ENCODE measurements at places on chromosomes 4 and X.

DNA sequence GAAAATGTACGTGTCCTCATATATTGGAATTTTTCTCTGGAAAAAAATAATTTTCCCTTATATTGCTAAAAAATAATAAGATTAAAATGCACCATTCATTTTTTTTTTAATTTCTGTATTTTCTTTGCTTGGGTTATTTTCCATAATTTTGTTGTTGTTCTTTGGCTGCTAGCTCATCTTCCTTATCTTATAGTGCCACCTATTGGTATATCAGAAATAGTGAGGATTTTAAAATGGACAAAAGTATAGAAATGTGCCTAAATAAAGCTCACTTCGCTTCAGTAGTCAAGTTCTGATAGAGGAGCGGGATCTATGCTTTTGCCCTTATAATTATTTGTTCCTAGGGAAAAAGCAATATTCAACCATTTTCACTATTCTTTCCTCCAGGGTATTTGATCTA, 134.8 kb downstream of the NAP1L3 start:
- DNase-seq = no peak

- no peak for DNase-seq
Measured at GRCh38 chr4:22707390-22707789, 14.7 kb downstream of the GBA3 start.

DNA sequence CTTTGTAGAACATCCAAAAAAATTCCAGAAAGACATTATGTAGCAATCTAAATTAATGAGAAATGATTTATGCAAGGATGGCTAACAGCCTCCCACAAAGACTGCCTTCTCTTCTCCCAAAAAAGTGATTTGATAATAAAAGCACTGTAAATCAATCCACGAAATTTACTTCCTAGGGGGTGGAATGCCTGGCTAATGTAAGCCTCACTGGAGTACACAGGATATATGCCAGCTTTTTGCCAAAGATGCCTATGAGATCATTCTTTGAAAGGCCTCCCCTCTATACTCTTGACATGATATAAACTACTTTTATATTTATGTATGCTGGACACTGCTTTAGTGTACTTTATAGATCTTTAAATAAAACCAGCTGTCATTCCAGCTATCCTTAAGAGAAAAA, 211.1 kb downstream of the ADAMTS3 start:
- no peak for DNase-seq

GRCh38 chr4:139484783-139485311, 30.9 kb downstream of the RAB33B start:
- DNase-seq = no peak

DNA sequence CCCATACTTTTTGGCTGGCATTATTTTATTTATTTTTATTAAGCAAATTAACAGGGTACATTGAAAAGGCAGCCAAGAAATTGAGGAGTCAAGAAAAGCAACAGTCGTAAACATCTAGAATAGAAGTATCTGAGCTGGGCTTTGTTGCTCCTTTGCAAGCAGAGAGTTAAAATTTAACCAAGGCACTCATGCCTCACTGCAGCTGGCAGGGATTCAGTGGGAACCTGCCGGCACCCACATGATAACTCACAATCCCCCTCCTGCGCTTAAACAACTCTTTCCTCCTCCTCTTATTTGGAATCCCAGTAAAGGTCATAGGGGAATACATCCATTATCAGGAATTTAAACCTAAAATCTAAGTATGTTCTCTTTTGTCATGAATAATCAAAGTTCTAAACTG, 115.5 kb downstream of the SOX3 start:
- no peak for DNase-seq

GRCh38 chr4:147994076-147994475, 262.2 kb downstream of the ARHGAP10 start:
- DNase-seq = no peak

DNA sequence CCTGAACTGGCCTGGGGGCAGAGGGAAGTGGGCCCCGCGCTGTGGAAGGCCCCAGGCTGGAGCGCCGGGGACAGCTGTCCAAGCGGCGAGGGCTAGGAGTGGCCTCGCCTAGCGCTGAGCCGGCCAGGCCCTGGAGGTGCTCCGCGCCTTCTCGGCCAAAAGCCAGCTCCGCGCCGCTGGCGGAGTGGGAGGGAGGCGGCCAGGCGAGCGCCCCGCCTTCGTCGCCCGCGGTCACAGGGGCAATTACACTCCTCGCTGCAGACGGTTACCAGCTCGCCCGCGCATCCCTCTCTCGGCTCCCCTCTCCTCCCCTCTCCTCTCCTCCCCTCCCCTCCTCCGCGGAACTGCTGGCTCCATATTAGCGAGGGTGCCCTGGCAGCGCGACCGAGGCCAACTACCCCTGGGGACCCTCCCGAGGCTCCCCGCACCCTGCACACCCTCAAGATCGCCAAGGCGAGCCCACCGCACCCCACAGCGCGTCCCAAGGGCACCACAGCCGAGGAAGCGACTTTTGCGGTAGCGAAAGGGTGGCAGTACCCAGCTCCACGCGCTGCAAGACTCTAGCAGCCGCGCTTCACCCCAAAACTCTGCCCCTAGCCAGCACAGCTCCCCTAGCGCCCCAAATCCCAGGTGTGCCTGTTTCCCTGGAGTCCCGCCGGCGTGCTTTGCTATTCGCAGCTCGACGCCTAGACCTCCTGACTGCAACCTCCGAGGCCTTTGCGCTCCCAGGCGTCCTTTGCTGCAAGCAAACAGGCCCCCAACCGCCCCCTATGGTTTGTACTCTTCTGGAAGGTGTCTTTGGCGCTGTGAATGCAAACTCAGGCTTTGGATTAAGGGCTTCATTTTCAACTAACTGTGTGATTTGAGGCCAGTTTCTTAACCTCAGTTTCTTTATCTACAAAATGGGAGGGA, 91.4 kb downstream of the BCOR start:
- DNase-seq = no peak

DNA sequence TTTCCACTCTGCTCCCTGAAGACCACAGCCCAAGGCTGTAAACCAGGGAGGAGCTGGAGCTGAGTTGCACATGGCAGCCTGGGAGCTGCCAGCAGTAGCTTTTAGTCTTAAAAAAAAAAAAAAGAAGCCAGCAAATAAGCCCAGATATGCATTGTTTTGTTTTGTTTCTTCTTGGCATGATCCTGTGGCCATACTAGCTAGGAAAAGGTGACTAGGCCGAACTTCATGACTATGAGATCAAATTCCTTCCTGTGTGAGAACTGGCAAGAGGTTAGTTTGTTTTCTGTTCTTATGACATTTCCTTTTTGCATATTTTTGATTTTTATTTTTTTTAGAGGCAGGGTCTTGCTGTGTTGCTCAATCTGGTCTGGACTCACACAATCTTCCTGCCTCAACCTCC, 323.3 kb downstream of the DCTD start:
- no peak for DNase-seq

- DNase-seq = no peak
Measured at GRCh38 chrX:18160369-18160768, 60.3 kb downstream of the BEND2 start.

DNA sequence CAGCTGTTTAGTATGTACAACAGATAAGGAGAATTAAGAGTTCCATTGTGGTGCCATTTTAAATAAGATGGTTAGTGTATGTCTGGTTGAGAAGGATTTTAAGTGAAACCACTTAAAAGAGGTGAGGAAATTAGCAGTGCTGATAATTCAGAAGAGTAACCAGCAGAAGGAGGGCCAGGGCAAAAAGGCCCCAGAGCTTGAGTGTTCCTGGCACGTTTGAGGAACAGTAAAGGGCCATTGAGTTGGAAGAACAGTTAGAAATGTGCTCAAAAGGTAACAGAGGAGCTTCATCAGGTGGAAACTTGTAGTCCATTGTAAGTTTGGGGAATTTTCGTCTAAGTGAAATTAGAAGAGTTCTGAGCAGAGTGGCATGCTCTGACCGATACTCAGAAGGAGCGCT, 606.2 kb upstream of the ZFP42 start:
- DNase-seq = no peak

DNA sequence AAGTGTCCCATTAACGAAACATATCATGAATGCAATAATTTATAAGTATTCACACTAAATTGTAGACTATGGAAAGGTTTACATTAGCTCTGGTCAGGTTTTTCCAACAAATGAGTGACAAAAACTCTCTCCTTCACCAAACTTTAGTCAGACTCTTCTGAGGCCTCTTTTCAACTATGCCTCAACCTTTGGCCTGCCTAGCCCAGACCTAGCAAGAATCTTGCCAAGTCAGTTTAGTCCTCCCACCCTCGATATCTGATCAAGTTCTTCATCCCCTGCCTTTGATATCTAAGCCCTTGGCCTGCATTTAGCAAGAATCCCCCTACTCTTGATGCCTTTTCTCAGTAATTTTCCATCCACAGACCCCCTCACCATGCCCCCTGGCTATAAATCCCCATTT, 37.9 kb downstream of the CCDC158 start:
- DNase-seq = no peak

- no peak for DNase-seq
Measured at GRCh38 chr4:147901916-147902315, 170.0 kb downstream of the ARHGAP10 start.

- no peak for DNase-seq
Measured at GRCh38 chr4:152044331-152045036, 283.7 kb upstream of the GATB start.

DNA sequence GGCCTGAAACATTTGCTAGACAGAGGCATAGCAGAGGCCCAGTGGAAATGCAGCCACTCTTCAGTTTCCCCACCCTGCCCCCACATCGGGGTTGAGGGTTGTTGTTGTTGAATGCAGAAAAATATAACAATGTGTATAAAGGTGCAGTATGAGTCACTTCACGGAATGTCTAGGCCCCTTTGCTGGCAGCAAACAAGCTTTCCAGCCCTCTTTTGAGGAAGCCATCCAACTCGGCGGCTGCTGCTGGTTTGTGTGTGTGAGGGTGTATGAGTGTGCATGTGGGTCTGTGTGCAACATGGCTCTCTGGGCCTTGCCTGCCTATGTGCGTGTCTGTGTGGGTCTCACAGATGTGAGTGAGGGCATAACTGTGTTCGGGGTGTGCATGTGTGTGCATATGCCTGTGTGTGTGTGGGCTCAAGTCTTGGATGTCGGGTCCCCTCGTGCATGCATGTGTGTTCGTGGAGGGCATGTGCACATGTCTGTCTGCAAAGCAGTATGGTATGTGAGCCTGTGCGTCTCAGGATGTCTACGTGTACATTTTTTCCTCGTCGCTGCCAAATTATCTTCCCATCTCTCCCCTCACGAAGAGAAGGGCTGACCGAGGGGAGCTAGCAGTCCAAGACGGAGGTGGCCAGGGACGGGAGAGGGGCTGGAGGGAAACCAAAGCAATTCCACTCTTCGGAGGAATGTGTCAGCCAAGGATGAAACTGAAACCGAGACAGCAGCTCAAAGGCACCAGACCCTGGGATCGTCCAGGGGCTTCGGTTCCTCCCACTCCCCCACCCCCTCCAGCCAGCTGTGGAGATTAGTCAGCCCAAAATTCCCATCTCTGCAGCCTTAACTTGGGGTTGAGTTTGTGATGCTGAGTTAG, 8.4 kb upstream of the ELF4 start:
- peak; percentile 32 for DNase-seq

- no peak for DNase-seq
Measured at GRCh38 chr4:109298279-109299010, 4.0 kb downstream of the COL25A1 start.

- no peak for DNase-seq
Measured at GRCh38 chr4:6887591-6888371, 21.8 kb upstream of the TBC1D14 start.

GRCh38 chrX:108396188-108396891, 41.9 kb downstream of the COL4A6 start:
- DNase-seq = no peak

DNA sequence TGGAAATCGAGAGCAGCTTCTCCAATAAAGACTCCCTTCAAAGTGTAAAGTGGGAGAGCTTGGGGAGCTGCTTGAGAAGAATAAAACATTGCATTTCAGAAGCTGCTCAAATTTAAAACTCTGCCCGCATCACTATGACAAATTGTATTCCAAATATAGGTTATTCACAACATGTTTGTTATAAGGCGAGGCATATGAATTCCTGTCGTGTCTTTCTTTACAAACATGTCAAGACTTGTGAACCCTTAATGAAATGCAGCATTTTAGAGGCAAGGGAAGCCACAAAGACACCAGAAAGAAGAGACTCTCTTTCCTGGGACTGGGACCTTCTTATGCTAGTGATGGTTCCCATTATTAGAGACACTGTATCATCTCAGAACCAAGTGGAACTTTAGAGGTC, 311.2 kb downstream of the DHX15 start:
- no peak for DNase-seq

- DNase-seq = no peak
Measured at GRCh38 chr4:26727844-26728243, 132.8 kb upstream of the STIM2 start.

GRCh38 chr4:39932776-39933402, 44.8 kb downstream of the PDS5A start:
- no peak for DNase-seq

DNA sequence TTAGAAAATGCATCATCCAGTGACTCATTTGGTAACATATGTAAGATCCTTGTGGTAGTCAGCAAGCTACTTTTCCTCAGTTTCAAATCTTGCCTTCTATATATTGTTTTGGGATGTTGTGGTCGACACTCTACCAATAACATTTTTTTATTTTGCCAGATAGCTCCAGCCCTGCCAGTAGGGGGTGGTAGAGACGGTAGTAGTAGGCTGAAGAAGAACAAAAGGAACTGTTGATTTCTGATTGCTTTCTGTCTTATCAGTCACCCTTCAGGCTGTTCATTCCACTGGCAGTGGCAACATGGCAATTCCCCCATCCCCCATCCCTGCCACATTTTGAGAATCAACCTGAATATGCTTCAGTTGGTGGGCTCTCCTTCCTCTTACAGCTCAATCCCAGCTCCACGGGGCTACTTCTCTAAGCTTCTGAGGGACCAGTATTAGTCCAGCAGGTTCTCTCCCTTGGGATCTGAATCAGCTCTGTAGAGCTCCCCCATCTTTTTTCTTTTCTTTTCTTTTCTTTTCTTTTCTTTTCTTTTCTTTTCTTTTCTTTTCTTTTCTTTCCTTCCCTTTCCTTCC, 171.5 kb upstream of the VEGFC start:
- no peak for DNase-seq

GRCh38 chrX:147550217-147550616, 361.5 kb upstream of the FMR1 start:
- no peak for DNase-seq

DNA sequence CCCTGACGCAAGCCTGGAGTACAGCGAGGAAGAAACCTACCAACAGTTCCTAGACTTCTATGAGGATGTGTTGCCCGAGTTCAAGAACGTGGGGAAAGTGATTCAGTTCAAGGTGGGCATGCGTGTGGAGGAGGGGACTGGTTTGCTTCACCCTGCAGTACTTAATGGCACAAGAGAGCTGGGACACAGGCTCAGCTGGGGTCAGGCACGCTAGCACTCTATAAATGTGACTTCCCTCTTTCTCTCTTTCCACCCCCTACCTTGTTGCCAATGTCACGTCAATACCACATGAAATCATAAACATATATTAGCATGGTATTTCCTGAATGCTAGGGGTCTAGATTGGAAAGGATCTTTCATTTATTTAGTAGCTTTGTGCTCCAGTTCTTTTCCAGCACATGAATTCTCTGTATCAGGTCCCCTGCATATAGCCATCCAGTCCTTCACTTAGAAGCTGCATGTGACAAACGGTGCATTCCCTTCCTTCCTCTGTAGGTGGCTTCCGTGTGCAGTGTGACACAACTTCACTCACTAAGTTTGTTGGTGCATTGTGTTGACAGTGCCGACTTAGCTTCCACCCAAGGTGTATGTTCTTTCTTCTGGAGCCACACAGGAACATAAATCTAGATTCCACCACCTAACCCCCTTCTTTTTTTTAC, 25.6 kb downstream of the ZRSR2 start:
- no peak for DNase-seq

GRCh38 chrX:65990702-65991101, 49.2 kb downstream of the VSIG4 start:
- no peak for DNase-seq

Measured in non-pigmented ciliary epithelial cell (primary cell).